ENCODE measurements at places on chromosomes 3 and 15.
A peak's percentile ranks its signal among the peaks of the same experiment; 100 is the strongest.

- no peak for DNase-seq
These were observed 3.9 kb upstream of the OPA1 start for GRCh38 chr3:193589129-193589528.

- DNase-seq, result no peak
These were observed 165.6 kb downstream of the UBE2E2 start for GRCh38 chr3:23368731-23369130.

DNA sequence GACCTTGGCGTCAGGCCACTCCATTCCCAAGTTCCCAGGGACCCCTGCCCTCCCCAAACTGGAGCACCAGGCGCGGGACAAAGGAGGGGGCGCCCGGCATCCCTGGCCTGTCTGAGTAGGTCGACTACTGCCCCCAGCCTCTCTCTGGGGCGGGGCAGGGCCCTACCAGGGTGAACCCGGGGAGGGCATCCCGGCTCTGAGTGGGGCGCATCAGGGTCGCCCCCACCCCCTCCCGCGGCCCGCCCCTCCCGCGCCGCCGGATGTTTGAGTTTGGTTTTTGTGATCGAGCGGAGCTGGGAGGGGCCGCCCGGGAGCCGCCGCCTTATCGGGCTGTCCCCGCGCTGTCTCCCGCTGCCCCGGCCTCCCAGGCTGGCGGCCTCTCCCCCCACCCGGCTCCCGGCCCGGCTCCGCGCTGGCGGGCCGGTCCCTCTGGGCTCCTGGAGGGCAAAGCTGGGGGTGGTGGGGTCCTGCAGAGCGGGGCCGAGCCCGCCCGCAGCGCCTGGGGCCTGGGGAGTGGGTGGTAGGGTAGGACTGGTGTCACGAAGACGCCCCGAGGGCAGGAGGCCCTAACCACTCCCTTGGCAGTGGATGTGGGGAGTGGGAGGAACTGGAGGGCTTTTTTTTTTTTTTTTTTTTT, 47.2 kb upstream of the SMAD6 start:
- DNase-seq, result peak; percentile 27

DNA sequence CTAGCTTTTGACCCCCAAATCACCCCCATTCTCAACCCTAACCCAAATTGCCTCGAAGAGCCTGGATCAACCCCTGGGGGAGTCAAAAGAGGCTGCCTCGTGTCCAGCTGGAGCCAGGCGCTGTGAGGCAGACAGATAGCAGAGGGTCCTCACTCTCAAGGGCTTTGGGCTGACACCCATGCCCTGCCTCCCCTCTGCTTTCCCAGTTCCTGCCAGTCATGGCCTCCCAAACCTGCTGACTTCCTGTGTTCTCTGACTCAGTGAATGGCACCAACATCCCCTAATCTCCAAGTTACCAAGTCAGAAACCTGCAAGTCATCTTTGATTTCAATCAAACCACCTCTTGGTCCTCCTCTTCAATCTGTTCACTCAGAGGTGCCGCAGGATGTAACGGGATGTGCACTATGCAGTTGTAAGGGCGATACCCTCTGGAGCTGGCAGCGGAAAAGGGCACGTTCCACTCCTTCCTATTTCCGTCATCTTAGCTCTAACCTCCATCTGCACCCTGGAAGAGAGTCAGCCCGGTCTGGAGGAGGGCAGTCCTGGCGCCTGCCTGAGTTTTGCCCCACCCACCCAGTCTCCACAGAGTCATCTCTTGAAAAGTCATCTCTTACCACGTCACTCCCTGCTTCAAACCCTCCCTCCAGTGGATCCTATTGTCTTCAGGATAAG, 52.4 kb upstream of the FAM174B start:
- no peak for DNase-seq

DNA sequence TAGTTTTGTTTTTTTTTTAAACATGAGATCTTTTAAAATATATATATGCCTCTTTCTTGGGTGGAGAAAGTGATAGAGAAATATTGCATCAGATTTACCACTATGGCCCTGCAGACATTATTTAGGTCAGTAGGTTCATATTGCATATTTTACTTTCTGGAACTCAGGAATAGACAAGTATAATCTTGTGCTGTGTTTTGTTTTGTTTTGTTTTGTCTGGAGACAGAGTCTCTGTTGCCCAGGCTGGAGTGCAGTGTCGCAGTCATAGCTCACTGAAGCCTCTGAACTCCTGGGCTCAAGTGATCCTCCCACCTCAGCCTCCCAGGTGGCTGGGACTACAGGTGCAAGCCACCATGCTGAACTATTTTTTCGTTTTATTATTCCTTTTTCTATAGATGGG, 21.5 kb upstream of the DUT start:
- no peak for DNase-seq

DNA sequence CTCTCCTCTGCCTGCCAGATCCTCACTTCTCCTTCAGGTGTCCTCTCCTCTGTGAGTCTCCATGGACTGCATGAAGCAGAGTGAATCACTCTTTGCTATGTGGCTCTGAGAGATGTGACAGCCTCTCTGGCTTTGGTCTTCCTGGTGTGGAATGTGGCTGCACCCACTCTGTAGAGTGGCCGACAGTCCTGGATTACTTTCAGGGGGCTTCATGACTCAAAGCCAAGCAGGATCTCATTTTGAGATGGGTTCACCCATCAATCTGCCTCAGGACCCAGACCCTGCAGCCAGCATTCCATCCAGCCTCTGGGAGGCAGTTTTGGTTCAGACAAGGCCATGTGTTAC, 221.9 kb upstream of the LYSMD4 start:
- no peak for DNase-seq

DNA sequence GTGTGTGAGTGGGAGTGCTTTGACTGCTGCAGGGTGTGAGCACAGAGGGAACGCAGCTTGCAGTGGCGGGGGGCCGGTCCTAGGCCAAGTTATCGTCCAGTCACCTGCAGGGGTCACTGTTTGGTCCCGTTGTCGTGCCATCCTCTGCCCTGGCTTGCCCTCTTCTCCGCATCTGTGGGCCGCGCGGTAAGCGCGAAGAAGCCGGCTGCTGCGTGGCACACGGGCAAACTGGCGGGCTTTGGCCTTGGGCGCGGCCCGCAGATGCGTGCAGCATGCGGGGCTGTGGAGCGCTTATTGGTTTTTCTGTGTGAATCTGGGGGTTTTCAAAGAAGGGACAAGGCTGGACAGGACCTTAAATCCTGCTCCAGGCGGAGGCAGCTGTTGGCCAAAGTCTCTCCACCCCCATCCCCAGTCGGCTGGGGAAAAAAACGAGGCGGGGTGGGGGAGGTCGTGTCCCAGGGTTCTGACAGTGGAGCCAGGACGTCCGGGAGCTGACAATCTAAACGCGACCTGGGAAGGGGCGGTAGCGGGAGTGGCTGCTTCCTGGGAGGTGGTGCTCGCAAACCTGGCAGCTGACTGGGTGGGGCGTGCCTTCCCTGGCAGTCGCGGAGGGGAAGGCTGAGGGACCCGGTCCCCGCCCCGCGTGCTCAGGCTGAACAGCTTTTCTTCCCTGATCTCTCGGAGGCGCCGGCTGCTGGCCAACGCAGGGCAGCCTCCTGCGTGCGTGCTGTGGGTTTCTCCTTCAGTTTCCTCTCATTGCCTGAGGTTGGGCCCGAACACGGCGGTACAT, 39.7 kb upstream of the VEPH1 start:
- DNase-seq, result no peak

DNA sequence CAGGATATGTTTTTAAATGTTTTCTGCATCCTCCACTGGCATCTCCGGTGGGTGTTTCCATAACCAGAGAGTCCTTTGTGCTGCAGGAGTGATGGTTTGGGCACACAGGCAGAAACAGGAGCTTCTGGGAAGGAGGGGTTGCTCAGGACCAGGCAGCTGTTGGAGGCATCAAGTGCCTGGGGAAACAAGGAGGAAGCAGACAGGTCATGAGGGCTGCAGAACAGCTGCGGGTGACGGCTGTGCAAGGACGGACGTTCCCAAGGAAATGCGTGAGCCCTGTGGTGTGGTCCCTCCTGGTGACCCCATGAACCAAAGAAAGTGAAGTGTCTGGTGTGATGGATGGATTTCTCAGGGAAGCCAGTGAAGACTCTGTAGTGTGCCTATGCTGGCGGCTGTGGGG, 61.2 kb upstream of the TNFAIP8L3 start:
- DNase-seq, result no peak

GRCh38 chr3:157527131-157527881, 24.1 kb upstream of the VEPH1 start:
- no peak for DNase-seq

GRCh38 chr3:148958696-148959095, 32.6 kb upstream of the GYG1 start:
- DNase-seq, result no peak

GRCh38 chr3:32684029-32684799, 774 bp upstream of the CNOT10 start:
- DNase-seq, result no peak

GRCh38 chr15:88246666-88247446, 9.7 kb downstream of the NTRK3 start:
- peak; percentile 42 for DNase-seq

GRCh38 chr3:30140356-30141075, 465.9 kb upstream of the TGFBR2 start:
- no peak for DNase-seq

DNA sequence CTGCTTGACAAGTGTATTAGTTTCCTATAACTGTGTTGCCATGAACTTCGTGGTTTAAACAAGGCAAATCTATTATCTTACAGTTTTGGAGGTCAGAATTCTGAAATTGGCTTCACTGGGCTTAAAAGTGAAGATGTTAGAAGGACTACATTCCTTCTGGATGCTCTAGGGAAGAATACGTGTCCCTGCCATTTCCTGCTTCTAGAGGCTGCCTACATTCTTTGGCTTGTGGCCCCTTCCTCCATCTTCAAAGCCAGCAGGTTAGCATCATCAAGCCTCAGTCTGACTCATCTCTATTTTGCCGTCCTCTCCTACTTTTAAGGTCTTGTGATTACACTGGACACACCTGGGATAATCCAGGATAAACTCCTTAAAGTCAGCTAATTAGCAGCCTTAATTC, 327.7 kb downstream of the SATB1 start:
- DNase-seq, result no peak

DNA sequence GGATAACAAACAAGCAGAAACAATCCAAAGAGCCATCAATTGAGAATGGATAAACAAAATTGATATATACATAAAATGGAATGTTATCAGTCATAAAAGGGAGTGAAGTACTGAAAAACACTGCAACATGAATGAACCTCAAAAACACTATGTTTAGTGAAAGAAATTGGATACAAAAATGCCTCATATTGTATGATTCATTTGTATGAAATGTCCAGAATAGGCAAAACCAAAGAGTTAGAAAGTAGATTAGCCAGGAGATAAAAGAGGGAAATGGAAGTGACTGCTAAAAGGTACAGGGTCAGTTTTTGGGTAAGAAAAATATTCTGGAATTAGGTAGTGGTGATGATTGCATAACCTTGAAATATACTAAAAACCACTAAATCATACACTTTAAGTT, 9.8 kb upstream of the SLC25A36 start:
- no peak for DNase-seq

GRCh38 chr15:31216215-31216911, 110.3 kb upstream of the KLF13 start:
- peak; percentile 65 for DNase-seq

GRCh38 chr3:146511402-146512134, 32.8 kb downstream of the PLSCR1 start:
- DNase-seq, result no peak

- DNase-seq, result no peak
These were observed 3.3 kb upstream of the GMNC start for GRCh38 chr3:190865828-190866227.

- no peak for DNase-seq
These were observed 4.8 kb downstream of the CSK start for GRCh38 chr15:74786551-74787165.

DNA sequence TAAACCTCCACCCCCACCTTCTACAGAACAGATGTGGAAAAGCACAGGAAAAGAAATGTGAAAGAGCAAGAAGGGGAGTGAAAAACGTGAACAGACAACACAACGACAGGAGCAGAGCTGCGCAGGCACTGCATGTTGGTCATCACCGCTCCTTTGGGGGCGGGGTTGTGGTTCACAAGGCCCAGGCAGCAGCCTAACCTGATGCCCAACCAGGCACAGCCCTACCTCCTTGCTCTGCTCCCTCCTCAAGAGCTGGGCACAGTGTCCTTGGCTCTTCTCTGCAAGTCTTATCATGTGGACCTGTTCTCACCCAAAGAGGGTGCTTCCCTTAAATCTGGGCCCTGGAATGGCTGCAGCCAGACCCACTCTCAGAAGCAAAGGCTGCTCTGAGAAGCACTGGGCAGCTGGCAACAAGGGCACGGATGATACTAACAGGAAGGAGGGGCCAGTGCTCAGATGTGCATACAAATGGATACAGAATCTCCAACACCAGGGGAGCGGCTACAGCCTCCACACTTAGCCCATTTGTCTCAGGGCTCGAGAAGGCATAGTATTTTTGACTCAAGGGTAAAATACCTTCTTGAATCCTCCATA, 64.6 kb downstream of the DHX30 start:
- DNase-seq, result no peak

DNA sequence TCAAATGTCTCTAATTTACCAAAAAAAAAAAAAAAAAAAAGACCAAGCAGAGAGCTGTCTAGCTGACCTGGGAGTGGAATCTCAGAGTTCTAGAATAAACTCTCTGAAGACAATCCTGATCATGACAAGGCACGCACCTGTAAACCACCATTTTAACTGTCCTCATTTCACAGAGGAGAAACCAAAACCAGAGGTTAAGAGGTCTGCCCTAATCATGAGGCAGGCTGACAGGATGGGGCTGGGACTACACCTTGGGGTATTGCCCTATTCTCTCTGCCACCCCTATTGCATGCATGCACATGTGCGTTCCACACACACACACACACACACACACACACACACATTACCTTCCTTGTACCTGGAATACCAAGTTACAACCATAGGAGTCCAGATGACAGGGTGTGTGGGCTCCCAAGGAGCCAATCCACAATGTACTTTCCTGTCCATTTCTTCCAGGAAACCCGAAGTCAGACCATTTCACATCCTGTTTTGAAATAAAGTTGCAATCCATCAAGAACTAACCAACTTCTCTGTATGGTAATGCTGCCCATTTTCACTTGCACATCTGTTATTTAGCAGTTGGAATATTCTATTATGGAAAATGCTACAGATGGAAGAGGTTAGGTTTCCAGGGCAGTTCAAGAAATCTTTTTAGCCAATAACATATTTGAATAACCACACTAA, 34.6 kb downstream of the HSPBAP1 start:
- DNase-seq, result no peak

- DNase-seq, result no peak
These were observed 8.0 kb upstream of the THRB start for GRCh38 chr3:24502690-24503089.

GRCh38 chr15:65903296-65904073, 34.2 kb downstream of the RAB11A start:
- DNase-seq, result no peak

GRCh38 chr15:98131924-98132323, 171.4 kb downstream of the ARRDC4 start:
- DNase-seq, result no peak
